ENCODE measurements at places on chromosomes 3 and 15.
A peak's percentile ranks its signal among the peaks of the same experiment; 100 is the strongest.

GRCh38 chr15:59250249-59250648 is 43.6 kb downstream of the LDHAL6B start:
- no peak for DNase-seq

DNA sequence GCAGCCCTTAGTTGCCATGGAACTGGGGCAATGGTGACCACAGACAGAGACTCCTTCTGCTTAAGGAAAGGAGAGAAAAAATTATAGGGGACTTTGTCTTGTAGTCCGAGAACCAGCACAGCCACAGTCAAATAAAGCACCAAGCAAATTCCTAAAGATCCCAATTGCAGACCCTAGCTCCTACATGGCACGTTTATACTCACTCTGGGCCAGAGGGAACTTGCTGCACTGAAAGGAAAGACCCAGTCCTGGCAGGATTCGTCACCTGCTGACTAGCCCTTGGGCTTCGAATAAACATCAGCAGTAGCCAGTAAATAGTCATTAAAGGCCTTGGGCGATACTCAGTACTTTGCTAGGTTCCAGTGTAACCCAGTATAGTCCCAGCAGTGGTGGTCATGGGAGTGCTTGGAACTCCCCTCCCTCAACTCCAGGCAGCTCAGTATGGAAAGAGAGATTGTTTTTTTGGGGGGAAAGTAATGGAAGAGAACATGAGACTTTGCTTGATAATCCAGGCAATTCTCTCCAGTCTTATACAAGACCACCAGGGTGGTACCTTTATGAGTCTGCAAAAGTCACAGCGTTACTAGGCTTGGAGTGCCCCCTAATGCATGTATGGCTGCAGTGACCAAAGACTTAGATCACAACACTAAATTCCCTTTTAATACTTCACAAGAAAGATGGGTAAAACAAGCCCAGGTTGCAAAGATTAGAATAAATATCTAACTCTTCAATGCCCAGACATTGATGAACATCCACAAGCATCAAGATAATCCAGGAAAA is 66.4 kb upstream of the AGTR1 start:
- DNase-seq = no peak

- DNase-seq = no peak
Measured at GRCh38 chr3:196117809-196118208, 35.9 kb upstream of the TFRC start.

DNA sequence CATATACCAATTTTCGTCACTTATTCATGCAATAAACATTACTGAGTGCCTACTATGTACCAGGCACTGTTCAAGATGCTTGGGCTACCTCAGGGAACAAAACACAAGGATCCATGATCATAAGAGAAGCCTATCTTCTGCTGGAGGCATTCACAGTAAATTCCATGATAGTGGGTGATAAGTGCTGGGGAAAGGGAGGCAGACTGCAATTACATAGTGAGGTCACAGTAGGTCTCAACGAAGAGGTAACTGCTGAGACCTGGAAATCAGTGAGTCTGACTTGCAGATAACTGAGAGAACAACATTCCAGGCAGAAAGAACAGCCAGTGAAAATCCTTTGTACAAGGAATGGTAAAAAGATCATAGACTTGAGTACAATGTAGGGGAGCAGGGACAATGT is 33.6 kb downstream of the RAF1 start:
- DNase-seq = no peak

DNA sequence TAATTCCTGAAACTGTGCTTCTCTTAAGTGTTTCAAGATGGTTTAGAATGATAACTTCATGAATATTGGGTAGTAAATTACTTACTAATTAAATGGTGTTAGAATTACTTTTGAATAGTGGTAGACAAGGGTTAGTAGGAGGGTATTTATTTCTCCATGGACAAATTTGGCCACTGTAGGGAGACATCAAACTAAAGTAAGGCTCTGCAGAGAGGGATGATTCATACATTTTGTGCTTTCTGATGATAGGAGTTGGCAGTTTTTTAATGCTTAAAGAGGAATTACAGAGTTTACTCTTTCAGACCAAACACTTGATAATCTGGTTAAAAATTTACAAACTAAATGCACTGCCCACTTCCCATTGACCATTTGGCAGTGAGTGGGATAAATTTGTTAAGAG is 127.6 kb downstream of the NAALADL2 start:
- no peak for DNase-seq

GRCh38 chr15:73078722-73079121 is 26.5 kb downstream of the NEO1 start:
- peak; percentile 53 for DNase-seq

GRCh38 chr3:30035935-30036567 is 570.4 kb upstream of the TGFBR2 start:
- DNase-seq = no peak

DNA sequence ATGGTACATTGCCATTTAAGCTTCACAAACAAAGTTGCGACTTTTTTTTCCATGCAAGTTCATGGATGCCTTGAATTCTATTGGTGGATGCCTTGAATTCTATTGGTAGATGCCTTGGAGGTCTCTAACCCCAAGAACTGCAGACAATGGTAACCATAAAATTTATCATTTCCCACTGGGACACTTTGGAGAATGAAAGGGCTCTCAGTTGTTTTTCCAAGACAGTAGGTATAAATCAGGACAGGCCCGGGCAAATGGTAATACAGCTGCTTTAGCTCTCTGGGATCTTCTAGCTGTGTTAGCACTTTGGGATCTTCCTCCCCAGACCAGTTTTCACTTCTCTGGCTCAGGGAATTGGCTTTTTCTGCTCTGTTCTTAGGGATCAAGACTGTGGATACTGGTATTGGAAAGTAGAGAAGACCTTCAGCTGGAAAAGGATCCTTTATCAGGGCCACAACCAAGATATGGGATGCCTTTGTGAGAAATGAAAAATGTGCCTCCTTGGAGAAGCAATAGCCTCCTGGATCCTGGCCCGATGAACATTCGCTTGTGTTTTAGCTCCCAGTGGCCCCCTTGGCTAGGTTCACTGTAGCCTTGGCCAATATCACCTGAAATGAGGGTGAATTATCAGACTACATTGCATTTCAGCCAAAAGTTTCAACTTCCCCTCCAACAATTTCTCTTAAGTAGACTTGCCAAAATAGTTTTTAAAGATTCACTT is 8.3 kb downstream of the LRRC3B start:
- DNase-seq = no peak

- no peak for DNase-seq
Measured at GRCh38 chr3:180329187-180329586, 272.8 kb upstream of the TTC14 start.

GRCh38 chr3:2094941-2095340 is 3.7 kb upstream of the CNTN4 start:
- no peak for DNase-seq

DNA sequence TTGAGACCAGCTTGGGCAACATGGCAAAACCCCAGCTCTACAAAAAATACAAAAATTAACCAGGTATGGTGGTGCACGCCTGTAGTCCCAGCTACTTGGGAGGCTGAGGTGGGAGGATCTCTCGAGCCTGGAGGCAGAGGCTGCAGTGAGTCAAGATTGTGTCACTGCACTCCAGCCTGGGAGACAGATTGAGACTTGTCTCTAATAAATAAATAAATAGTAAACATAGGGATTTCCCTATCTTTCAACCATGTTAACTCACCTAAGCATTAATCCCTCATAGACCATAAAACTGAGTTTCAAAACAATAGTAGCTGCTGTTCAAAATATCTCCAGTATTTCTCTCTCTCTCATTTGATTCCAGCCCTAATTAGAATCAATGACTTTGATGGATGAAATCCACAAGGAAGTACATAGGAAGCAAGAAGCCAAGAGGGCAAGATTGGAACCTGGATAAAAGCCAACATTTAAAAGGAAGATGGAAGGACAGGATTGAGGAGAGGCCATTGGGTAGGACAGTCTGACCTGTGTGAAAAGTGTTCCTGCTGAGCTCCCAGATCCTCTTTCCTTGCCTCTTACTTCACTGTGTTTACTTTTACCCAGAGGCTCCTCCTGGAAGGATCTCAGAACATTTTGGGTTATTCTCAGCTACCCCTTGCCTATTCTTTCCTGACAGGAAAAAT is 12.4 kb upstream of the TTBK2 start:
- no peak for DNase-seq

- DNase-seq = no peak
Measured at GRCh38 chr3:86180696-86181095, 810.3 kb downstream of the VGLL3 start.

GRCh38 chr15:78933823-78934654 is 10.8 kb downstream of the CTSH start:
- no peak for DNase-seq

GRCh38 chr15:93173369-93173768 is 84.4 kb upstream of the RGMA start:
- DNase-seq = peak; percentile 0

DNA sequence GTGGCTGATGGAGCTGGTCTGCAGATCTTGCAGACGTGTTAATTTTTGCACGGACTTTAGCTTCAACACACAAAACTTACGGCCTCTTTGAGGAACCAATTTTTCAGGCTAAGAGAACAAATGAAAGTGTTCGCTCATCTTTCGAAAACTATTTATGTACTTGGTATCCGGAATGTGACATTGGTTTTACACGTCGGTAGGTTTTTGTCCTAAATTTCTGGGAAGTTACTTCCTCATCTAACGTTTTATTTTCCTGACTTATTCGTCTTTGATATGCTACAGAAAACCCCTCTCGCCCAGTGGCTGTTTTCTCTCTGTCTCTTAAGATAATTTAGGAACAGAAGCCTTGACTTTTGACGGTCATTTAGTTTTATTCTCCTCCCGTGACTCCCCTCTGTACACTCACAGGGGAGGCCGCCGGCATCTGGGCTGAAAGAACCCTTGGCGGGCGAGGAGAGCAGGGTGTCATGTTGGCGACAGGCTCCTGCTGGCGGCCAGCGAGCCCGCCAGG is 834 bp upstream of the GREM1 start:
- DNase-seq = no peak

- DNase-seq = no peak
Measured at GRCh38 chr3:46733026-46733800, 15.5 kb upstream of the PRSS50 start.

DNA sequence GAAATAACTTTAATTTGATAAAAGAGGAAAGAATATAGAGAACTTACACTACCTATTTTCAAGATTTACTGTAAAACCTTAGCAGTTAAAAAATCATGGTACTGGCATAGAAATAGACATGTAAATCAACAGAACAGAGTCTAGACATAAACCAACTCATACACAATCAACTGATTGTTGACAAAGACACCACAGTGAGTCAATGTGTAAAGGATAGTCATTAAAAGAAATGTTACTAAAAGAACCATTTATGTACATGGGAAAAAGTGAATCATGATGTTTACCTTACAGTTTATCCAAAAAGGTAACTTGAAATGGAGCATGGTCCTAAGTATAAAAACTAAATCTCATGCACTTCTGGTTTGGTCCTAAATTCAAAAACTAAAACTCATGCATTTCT is 847.4 kb downstream of the IGSF11 start:
- no peak for DNase-seq

GRCh38 chr15:52417957-52418356 is 110.7 kb downstream of the MYO5A start:
- DNase-seq = no peak

DNA sequence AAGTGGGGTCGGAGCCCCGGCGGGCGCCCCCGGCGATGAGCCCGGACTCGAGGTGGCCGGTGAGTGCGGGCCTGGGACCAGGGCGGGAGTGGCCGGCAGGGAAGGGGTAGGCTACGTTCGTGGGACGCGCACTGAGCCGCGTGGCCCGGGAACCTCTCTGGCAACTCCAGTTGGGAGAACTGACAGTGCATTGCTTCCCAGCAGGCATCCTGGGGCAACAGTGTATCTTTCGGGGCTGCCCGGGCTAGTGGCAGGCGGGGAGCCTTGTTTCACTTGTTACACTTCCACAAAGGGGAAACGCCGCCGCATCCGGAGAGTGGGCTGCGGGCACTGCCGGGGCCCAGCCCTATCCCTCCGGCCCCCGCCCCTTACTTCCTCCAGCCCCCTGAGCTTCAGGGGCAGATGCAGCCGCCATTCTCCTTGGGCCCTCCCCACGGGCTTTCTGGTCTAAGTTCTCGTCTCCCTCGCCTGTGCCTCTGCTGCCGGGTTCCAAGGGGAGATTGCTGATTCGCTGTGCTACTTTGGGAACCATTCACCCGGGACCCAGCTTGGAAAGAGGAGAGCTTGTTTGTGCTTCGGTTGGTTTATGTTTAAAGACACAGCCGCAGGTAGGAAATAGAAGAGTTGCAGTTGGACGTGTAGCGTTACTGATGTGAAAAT is 675 bp downstream of the BRPF1 start:
- no peak for DNase-seq

DNA sequence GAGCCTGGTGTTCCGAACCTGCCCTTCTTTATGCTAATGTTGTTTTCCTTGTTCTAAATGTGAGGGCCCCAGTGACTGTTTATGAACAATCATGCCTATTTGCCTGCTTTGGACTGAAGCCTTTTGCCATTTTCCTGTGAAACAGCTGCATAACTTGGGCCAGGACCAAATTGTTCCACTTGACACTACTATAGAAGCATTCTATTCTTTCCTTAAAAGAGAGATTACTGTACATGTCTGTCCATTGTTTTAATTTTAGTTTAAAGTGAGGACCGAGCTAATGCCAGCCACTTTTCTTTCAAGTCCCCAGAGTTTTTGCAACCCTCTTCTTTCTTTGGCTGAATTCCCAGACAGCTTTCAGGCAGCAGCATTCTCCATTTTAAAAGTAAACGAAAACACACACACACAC is 980.3 kb downstream of the CADM2 start:
- no peak for DNase-seq

DNA sequence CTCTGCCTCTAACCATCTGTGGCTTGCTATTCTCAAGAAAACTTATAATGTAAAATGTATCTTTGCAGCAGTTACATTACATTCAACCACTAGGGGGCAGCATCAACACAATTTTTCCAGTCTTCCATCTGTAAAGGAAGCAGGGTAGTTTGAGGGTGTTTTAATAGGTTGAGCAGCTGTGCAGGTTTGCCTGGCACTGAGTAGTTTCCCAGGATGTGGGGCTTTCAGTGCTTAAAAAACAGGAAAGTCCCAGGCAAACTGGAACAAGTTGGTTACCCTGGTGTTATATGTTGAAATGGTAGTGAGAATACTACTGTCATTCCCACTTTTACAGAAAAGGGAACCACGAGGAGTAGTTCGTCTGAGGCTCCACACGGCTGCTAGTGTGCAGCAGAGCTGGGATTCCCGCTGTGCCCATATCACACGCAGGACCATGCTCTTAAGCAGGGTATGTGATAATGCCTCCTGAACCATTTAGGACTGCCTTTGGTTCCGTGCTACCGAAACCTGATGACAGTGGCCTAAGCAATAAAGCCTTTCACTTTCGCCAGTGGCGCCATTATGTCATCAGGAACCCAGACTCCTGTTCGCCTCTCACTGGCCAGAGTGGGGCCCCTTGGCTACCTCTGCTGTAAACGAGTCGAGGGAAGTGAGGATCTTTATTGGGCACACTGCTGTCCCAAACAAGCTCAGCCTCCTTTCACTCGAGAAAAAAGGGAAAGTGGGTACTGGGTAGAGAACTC is 64.7 kb upstream of the ZBTB38 start:
- peak; percentile 59 for DNase-seq

GRCh38 chr3:126438746-126439145 is 36.9 kb downstream of the ZXDC start:
- no peak for DNase-seq

- peak; percentile 18 for DNase-seq
Measured at GRCh38 chr15:76866716-76867321, 38.3 kb downstream of the SCAPER start.

Data from GM04504 (cell line).